Stimulated activated CD8-positive, alpha-beta memory T cell treated with anti-CD3 and anti-CD28 coated beads, Interleukin-15, amount 100 ng/mL, for 4 hours (primary cell): ENCODE measurements at places on chromosomes 12 and 14.

DNA sequence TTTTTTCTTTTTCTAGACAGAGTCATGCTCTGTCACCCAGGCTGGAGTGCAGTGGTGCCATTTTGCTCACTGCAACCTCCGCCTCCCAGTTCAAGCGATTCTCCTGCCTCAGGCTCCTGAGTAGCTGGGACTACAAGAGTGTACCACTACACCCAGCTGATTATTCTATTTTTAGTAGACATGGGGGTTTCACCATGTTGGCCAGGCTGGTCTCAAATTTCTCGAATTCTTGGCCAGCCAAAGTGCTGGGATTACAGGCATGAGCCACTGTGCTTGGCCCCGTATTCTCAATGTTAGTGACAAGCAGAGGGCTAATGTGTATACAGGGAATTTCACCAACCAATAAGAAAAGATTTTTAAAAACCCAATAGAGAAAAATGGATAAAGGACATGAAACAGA lies 8.4 kb downstream of the PLBD2 start:
- DNase-seq = no peak

DNA sequence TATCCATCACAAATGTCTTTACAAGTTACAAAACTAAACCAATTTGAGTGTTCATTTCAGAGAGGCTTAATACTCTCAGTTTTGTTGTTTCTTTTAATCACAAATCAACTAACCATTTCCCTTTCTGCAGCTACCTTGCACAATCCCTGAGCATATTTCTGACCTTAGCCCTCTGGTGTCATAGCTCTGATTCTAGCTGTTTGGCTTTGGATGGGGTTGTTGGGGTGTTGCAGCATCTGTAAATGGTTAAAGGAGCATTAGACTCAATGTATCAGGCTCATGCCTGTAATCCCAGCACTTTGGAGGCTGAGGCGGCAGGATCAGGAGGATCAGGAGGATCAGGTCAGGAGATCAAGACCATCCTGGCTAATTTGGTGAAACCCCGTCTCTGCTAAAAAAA lies 461.4 kb downstream of the NRXN3 start:
- no peak for DNase-seq

DNA sequence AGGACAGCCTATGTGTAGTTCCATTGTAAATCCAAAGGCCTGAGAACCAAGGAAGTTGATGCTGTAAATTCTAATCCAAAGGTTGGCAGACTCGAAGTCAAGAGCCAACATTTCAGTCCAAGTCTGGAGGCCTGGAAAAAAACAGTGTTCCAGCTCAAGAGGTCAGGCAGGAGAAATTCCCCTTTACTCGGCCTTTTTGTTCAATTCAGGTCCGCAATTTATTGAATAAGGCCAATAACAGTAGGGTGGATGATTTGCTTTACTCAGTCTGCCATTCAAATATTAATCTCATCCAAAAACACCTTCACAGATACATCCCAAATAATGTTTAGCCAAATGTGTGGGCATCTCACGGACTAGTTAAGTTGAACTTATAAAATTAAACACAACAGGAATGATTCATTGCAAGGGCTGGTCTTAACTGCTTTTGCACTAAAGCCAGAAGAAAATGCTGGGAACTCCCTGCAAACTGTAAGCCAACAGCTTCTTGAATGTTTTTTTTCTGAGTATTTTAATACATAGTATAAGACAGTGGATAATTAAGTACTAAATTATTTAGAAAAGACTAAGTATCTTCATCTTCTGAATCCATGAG lies 197.4 kb upstream of the GARIN6 start:
- DNase-seq = no peak

GRCh38 chr12:118714051-118714460 lies 267.3 kb upstream of the SRRM4 start:
- DNase-seq = no peak

GRCh38 chr12:91400271-91400670 lies 217.7 kb upstream of the DCN start:
- no peak for DNase-seq

DNA sequence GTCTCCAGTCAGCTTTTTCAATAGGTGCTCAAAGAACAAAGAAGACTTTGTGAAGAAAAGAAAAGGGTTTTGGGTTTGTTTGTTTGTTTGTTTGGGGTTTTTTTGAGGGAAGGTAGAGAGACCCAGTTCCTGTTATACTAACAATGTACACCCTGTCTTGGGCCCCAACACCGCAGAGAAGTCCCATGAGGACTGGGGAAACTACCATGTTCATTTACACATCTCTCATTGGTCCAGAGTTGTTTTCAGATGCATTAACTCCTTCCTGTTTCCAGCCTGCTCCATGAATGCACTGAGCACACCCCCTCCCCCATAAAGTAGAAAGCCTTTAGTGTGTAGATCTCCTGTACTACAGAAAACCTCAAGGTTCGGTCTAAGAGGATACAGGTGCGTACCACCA lies 51.1 kb upstream of the SLC8A3 start:
- no peak for DNase-seq

DNA sequence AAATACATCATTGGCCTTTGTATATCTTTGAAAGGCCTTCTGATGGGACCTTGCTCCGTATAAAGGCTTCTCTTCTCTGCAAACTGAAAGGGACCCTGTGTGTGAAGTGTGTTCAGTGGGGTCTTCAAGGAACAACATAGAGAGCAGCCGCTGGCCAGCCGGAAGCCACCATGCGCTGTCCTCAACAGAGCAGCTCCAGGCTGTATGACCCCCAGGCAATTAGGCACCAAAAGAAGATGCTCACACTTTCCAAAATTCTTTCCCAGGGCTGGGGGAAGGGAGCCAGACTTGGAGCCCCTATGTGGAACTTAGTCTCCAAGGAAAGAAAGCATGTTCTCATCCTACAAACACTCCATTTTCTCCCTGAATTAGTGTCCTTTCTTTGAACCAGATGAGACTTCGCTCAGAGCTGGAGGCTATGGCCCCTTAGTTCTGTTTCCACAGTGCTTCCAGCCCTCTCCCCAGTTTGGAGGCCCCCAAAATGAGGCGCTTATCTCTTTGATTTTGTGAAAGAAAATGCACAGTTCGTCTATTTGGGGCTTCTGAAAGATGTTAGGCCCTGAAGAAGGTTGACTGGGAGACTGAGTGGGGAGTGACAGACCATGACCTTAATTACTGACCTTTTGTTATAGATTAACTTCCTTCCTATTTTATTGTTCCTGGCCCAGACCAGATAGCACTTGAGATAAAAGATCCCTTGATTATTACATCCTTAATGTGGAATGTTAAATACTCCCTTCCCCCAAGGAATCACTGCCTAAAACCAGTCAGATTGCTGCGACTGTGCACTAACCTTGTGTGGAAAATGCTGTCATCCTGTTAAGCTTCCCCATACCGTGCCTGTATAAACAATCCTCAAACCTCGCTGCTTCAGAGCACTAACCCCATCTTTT lies 128.3 kb upstream of the FGD4 start:
- DNase-seq = no peak

- DNase-seq = no peak
Observed at GRCh38 chr14:58108717-58109116, 43.3 kb downstream of the ARMH4 start.
